ENCODE measurements at places on chromosomes 13 and 19.

GRCh38 chr13:80006940-80007339 lies 334.0 kb downstream of the SPRY2 start:
- no peak for DNase-seq

- no peak for DNase-seq
Measured at GRCh38 chr13:43929947-43930346, 50.2 kb downstream of the LACC1 start.

GRCh38 chr13:105925496-105925895 lies 610.0 kb downstream of the EFNB2 start:
- DNase-seq: no peak

DNA sequence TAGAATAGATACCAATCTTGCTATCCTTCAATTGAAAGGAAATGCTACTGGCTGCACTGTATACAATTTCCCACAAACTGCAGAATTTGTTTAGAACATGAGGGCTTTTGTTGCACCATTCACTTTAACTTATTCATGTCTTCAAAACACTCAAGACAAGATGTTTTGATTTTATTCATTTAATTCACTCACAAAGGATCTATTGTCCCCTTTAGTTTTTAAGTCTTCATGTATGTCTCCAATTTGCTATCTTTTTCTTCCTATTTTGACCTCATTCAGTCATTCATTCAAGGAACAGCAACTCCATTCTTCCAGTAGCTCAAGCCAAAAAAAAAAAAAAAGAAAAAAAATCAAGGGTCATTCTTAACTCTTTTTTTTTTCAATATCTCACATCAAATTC lies 130.6 kb upstream of the SOX21 start:
- DNase-seq: no peak

DNA sequence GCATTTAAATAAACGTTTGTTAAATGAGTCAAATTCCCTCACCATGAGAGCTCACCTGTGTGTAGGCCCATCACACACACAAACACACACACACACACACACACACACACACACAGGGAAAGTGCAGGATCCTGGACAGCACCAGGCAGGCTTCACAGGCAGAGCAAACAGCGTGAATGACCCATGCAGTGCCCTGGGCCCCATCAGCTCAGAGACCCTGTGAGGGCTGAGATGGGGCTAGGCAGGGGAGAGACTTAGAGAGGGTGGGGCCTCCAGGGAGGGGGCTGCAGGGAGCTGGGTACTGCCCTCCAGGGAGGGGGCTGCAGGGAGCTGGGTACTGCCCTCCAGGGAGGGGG lies 8.5 kb upstream of the CEACAM5 start:
- DNase-seq: no peak

DNA sequence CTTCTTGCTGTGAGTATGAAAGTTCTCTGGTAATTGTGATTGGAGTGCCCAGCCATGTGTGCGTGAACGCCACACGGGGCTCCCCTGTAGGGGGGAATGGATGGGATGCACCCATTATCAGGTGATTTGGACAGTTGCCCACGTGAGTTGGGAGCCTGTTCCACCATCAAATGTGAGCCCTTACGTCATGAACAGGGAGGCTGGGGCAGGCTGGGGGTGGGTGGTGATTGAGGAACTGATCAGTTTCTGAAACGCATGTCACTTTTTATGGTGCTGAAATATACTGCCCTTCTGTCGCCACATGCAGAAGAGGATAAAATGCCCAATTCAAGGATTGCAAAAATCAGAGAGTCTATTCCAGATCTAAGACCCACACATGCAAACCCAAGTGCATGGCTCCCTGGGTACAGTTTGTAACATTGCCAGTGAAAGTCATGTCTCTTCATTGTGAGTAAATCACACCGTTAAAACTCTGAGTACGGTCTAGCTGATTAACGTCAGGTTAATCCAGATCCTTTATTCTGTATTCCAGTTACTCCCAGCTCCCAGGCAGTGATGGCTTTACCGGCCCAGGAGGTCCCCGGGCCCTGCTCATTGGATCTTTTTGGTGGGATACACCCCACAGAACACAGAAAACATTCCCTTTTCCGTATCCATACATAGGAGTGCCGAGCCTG lies 90.2 kb downstream of the RAB20 start:
- no peak for DNase-seq

- DNase-seq: no peak
Measured at GRCh38 chr19:42531313-42531712, 3.0 kb upstream of the CEACAM1 start.

DNA sequence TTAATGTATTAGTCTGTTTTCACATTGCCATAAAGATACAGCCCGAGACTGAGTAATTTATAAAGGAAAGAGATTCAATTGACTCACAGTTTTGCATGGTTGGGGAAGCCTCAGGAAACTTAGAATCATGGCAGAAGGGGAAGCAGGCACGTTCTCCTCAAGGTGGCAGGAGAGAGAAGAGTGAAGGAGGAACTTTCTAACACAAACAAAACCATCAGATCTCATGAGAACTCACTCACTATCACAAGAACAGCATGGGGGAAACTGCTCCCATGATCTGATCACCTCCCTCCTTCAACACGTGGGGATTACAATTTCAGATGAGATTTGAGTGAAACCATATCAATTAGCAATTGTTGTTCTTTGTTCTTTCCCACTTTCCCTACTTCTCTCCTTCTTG lies 689.0 kb upstream of the SLITRK1 start:
- DNase-seq: no peak

DNA sequence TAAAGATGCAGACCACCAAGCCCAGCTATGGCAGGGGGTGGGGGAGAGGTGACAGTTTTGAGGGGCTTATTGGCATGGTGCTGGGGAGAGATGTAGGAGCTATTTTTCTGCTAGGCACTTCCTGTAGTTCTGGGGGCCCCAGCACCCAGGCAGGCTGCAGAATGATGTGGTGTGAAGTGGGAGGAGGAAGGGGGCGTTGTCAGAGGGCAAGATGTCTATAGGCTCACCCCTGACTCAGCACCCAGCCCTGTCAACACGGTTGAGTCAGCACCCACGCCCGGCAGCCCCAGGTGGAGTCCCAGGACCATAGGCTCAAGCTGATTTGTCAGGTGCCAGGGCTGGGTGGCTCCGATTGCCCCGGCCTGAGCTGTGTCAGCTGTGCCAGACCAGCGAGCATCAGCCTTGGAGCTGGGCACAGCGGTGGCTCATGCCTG lies 5.8 kb downstream of the KLF2 start:
- peak; percentile 98 for DNase-seq

DNA sequence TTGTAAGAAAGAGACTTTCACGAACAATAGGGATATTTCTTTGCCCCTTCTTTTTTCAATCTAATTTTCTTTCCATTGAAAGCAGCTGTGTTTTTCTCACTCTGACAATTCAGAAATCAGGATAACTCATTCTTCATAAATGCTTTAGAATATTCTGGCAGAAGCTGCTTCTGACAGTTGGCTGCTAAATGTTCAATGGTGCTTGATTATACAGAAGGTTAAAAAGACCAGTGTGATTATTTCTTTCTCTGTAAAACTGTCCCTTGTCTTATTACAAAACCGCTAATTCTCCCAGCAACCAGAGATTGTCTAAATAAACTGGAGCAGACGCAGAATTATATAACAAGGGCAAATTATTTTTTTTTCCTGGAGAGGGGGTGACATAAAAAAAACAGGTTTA lies 394.4 kb downstream of the SPRY2 start:
- DNase-seq: no peak

DNA sequence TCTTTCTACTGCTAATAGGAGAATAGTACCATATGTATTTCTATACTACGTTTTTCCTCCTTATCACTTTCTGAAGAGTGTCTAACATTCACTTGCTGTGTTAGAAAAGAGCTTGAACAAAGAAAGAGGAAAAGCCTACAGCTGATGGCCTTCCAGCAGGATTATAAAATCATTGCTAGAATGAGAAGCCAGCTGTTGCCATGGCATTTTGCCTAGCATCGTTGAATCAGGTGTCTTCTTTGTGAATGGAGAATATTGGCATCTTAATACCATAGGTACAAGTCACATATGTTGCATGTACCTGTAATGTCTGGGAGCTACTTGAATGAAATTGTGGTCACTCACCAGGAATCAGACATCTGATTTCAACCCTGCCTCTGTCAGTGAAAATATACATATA lies 1174.9 kb downstream of the PCDH17 start:
- no peak for DNase-seq
